NT2/D1 (cell line): ENCODE measurements at places on chromosomes 5 and 9.

GRCh38 chr5:5665225-5666075, 243.0 kb downstream of the ICE1 start:
- DNase-seq = no peak

DNA sequence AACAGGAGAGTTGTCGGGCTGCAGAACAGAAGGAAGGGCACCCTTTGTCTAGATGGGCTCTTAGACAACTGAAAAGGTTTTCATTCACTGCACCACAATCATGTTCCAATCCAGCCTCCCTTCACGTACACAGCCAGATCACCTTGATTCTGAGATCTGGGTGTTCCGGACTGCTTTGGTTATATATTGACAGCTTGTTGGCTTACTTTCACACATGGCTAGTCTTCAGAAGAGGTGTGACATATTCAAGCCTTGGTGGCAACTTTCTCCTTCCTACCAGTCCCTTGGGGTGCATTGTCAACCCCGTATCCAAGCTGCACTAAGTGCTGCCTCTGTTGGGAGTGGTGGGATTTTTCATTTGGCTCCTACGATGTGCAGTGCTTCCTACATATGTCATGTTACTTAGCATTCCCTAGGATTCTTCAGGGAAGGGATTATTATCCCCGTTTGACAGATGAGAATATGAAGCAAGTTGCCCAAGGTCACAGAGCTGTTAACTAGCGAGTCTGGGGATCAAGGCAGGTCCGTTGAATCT, 100.6 kb downstream of the LIFR start:
- no peak for DNase-seq

DNA sequence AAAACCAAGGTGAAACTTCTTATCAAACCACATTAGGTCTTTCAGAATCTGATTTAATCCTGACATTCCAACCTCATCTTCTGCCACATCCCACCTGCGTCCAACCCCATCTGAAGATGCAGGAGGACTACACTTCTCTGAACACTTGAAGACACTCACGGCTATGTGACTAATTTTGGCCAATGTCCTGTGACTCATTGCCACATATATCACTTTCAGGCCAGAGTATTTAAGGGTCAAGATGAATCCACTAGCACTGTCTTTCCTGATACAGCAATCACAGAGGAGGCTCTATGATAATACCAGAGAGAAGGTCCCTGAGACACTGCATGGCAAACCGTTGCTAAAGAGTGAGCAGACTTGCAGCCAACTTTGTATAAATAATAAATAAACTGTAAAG, 323.4 kb downstream of the NR2F1-AS1 start:
- DNase-seq = no peak

DNA sequence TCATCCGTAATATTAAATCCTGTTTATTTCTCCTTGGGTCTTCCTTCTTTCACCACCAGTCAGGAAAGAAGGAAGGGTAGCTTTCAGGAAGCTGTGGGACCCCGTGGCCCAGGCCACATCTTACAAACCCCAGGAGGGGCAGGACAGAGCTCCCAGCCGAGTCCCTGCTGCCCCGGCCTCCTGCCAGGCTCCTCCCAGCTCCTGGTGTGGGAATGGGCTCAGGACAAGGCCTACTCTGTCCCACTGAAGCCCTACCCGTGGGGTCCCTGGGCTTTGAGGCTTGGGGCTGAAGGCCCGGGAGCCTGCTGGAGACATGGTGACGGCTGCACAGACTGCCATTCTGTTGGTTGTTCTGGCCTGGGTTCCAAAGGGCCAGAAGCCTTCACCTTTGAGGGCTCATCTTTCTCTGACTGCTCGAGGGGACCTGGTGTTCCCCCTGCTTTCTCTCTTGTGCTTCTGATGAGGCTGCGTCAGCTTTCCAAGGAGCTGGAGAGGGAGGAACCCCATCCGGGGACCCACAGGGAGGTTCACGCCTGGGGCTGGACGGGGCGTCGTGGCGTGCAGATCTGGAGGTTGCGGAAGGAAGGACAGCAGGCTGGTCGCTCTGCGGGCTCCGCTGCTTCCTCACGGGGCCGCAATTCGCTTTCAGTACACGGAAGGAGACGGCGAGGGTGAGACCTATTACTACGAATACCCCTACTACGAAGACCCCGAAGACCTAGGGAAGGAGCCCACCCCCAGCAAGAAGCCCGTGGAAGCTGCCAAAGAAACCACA, 86.6 kb downstream of the COL5A1 start:
- no peak for DNase-seq

GRCh38 chr5:153546566-153546965, 56.1 kb downstream of the GRIA1 start:
- no peak for DNase-seq

DNA sequence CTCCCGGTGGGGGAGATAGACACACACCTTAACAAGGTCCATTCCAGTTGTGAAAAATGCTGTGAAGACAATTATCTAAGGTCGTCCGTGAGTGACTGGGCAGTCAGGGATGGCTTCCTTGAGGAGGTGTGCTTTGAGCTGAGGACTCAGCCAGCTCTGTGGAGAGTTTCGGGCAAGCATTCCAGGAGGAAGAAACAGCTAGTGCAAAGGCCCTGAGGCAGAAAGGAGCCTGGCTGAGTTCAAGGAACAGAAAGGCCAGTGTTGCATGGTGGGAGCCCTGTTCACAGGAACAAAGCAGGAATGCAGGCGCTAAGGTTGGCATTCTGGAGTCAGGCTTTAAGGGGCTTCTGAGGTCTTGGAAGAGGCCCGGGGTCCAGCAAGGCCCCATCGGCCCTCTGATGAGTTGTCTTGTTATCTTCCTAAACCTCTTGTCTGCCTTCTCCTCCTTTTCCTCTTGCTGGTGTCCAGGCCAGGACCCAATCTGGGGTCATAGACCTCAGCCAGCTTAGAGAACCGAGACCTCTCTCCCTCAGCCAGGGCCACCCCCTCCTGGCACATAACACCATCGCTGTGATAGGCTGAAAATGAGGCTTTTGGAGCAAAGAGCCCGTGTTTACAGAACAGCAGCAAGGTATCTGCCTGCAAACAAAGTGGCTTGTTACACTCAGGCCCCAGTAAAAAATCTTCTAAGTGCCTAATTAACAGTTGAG, 270.2 kb upstream of the MVB12B start:
- DNase-seq = no peak

DNA sequence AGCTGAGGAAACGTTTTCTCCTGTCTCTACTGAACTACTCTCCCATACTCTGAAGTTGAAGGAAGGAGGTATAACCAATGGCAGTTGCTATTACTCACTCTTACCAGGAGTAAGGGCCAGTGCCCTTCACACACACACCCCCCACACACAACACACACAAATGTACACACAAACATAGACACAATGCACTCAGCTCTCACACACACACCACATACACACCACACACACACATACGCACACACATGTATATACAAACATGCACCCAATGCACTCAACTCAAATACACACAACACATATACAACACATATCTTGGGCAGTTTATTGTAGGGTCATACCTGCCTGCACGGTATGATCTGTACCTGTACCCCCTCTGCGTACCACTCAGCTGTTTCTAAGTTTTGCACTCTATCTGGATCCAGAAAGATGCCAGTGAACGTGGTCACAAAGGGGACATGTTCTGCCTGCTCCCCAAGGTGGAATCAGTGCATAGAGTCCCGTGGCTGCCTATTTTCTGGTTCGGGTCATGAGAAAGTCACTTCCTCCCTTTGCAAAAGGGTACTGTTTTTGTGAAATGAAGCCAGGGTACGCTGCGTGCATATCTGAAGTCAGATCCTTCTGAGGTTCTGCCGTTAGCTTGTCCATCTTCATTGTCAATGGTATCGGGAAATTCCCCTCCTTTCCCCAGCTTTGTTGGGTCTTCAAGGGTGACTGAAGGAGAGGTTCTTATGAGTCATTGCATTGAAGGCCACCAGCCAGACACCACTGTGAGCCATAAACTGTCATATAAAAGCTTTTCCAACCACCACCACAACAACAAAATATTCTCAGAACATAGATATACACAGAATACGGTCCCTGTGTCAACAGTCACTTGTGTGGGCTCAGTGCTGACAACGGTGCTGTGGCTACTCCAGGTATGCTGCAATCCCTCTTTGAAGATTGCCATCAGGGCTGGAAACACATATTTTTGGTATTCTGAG, 131.9 kb downstream of the UGCG start:
- no peak for DNase-seq

DNA sequence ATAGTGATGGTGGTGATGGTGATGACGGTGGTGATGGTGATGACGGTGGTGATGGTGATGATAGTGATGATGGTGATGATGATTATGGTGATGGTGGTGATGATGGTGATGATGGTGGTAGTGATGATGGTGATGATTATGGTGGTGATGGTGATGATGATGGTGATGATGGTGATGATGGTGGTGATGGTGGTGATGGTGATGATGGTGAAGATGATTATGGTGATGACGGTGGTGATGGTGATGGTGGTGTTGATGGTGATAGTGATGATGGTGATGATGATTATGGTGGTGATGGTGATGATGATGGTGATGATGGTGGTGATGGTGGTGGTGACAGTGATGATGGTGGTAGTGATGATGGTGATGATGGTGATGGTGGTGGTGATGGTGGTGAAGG, 149.2 kb upstream of the IRX1 start:
- no peak for DNase-seq

GRCh38 chr5:1109542-1110306, 2.1 kb downstream of the SLC12A7 start:
- DNase-seq = no peak

DNA sequence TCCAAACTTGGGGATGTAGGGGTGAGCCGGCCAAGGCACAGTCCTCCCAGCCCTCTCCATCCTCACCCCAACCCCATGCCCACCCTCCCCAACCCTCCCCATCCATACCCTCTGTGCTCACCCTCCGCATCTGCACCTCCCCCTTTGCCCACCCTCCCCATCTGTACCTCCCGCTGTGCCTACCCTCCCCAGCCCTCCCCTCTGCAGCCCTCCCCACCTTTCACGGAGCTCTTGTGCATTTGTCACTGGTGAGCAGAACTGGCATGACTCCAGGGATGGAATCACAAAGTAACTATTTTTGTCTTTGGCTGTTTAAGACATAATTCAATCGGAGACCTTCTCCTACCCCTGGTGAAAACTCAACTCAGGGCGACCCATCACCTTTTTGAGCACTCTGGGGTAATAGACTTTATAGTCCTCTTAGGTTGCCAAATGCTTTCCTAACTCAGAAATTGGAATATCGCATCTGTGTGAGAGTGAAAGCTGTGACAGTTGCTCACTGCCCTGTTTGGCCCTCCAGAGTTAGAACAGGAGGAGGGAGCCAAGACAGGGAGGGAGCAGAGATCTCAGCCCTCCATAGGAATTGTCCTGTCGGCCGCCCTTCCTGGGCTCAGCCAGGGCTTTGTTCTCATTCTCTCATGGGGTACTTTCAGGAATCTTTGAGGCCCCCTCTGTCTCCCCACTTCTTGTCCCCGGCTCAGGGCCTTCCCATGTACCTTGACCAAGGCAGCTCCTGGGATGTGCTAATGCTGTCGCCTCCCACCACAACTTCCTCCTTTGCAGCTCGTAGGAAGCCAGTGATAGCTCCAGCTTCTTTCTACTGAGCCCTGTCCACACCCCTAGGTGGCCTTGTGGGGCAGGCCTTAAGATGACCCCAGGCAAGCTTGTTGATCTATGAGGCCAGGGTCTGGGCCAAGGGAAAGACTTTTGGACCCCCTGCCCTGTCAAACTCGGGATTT, 36.2 kb downstream of the OTULIN start:
- no peak for DNase-seq

DNA sequence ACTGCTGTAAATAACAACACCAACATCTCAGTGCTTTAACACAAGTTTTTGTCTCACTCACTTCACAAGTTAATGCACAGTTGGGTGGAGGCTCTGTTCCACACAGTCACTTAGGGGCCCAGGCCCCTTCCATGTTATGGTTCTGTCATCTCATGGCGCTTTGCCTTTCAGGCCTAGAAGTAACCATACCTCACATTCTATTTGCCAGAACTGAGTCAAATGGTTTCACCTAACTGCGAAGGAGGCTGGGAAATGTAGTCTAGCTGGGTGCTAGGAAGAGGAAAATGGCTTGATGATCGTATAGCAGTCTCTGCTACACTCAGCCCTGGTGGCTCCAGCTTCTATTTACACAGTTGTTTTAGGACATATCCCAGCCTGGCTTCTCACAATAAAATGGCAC, 23.1 kb upstream of the MVB12B start:
- no peak for DNase-seq
